ENCODE measurements at places on chromosomes 3 and 15.

GRCh38 chr15:62343397-62343796, 178.3 kb upstream of the C2CD4B start:
- DNase-seq: no peak

GRCh38 chr3:87805670-87806069, 253.1 kb downstream of the CGGBP1 start:
- no peak for DNase-seq

DNA sequence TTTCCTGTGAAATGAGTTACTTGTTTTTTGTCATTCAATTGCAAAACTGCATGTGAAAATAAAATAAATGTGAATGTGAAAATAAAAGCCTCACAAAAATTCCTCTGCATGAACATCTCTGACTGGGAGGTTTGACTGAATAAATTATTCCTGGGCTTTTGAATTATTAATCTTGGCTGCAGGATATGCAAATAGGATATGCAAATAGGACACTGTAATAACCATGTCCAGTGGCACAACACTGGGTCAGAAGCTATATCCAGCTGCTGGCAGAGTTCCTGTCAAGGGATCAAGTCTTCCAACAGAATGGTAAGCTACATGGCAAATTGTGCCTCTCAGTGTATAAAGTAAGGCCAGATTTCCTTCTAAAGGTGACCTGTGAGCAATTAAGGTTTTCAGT, at the start of gene SUCNR1:
Gene SUCNR1, plus strand, starts transcription at position 246 of the 400 bp plus-strand sequence. CDS start 6,250 bp downstream, outside the sequence.
- no peak for DNase-seq

DNA sequence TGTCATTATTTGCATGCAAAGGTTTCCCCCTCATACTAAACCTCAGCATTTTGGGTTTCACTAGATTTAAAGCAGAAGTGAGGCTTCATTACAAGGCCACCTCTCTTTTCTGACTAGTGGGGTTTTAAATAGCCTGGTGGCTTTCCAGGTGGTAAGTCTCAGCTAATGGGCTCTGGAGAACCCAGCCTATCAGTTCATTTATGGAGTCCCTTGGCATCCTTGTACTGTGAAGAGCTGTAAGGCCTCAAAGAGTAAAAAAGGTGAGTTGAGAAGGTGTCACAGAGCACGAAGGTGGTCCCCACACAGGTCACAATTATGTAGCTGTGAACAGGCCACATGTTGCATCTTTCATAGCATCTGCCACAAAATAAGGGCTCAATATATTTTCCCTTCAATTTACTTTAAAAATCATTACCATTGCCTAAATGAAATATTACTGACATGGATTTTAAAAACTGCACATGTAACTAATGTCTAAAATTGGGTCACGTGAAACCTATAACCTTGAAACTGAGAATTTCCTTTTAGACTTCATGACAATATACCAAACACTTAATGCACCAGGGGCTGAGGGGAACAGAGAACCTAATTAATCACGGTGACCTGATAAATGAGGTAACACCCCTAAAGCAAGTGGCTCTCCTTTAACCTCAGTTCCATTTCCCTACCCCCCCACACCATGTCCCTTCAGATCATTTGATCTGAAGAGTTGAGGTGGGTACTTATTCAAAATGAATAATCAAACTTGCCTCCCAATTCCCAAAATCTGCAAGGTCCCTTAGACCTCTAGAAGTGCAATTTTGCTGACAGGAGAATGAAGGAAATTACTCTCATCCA, 1.3 kb downstream of the NGLY1 start:
- DNase-seq: no peak

GRCh38 chr15:80563372-80563997, 131.6 kb upstream of the ABHD17C start:
- no peak for DNase-seq

GRCh38 chr3:72613871-72614270, 234.4 kb downstream of the SHQ1 start:
- DNase-seq: no peak

- DNase-seq: no peak
Observed at GRCh38 chr3:69738859-69739203, 433 bp upstream of the MITF start.

DNA sequence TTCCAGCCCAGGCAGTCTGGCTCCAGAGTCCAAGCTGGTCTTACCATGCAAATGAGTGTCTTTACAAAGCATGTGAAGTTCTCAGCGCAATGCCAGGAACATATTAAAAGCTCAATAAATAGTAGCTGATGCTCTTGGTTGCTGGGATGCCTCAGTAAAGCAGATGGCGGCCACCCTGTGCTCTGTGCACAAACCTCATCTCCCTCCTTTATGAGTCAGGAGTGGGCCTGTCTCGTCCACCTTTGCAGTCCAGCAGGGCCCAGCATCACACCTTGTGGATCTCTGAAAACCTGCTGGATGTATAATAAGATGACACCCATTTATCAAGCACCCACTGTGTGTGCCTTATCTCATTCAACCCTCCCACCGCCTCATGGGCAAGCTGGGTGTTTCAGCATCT, 42.7 kb downstream of the FAM174B start:
- no peak for DNase-seq

DNA sequence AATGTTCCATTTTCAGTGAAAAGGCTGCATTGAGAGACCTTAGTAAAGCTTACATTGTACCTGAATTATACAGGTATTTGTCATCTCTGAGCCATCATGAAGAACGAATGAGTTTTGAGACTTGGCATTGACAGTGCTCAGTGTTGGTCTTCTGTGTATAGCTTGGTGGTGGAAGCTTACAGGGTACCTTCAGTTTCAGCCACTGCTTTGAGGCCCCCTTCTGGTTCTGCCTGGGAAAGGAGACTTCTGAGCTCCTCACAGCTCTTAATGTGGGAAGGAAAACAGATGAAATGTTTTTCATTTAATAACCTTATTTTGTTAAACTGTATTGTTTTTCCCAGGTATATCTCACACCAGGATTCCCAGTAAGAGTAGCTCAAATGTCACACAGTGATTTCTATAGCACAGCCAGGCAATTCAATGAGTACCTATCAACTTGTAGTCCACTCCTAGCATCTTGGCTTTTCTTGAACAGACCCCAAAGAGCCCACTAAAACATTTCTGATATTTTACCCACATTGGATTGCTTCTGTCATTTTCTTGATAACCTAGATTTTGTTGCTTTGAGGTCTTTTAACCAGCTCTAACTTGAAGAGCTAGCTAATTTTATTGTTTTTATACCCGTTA, 5.6 kb downstream of the SERPINI1 start:
- peak; percentile 35 for DNase-seq

DNA sequence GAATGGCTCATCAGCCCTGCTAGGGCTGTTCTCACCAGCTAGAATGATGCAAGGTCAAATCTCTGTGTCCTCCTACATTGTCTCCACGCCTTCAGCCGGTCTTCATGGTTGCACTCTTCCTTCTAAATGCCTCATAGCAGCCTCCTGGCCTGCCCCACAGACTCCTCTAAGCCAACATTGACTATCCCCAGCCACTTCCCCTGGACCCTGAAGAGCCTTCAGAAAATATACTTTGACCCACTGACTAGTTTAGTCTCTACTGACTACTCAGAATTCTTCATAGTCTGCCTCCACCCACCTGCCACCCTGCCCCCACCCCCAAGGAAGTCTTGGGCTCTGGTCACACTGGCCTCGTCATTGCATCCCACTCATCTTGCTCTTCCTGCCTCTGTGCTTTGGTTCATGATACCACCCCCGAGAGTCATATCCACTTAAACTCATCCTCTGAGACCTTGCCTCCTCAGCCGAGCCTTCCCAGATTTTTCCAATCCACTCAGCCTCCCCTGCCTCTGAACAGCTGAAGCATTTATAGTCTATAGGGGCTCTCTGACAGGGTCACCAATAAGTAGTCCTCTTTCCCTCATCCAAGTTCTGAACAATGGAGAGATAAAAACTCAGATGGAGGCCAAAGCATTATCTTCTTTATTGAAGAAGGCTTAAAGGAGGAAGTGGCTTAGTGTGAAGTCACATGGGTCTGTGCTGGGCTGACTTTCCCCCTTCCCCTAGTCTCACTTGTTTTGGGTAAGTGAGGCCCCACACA, 9.5 kb upstream of the DOCK3 start:
- DNase-seq: no peak

- no peak for DNase-seq
Observed at GRCh38 chr3:120177707-120178306, 83.6 kb upstream of the GSK3B start.

DNA sequence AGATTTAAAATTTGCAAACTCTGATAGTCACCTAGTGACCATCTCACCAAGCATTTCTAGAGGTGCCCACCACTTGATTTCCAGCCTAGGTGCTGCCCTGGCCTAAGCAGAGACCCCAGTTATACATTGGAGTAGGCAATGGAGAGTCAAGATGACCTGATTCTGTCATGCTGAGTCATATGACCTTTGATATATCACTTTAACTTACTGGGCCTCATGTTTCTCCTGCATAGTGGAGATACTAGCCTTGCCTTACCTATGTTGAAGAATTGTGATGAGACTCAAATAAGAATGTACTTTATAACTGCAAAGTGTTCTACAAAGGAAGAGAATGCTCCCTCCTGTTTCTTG, 75.5 kb upstream of the XCR1 start:
- DNase-seq: no peak

- no peak for DNase-seq
Observed at GRCh38 chr3:53815067-53815466, 31.2 kb downstream of the CHDH start.

All from CD4-positive, alpha-beta T cell treated with Interleukin-4 for 4 hours (primary cell).